Hematopoietic multipotent progenitor cell (in vitro differentiated cells): ENCODE measurements at places on chromosomes 11 and 22.

GRCh38 chr11:27754035-27755017 is 54.1 kb upstream of the BDNF start:
- DNase-seq: no peak

- peak; percentile 24 for DNase-seq
Measured at GRCh38 chr11:94776351-94777321, 8.5 kb downstream of the AMOTL1 start.

- peak; percentile 59 for DNase-seq
Measured at GRCh38 chr22:33018232-33018864, 39.8 kb downstream of the SYN3 start.

- DNase-seq: peak; percentile 76
Measured at GRCh38 chr11:67409261-67409666, 5.4 kb downstream of the TBC1D10C start.

GRCh38 chr11:44226490-44226889 is 83.4 kb downstream of the ALX4 start:
- DNase-seq: no peak
